NCI-H2171 treated with DMSO at 0.1 percent for 48 hours (cell line): ENCODE measurements at places on chromosomes 12 and 14.

DNA sequence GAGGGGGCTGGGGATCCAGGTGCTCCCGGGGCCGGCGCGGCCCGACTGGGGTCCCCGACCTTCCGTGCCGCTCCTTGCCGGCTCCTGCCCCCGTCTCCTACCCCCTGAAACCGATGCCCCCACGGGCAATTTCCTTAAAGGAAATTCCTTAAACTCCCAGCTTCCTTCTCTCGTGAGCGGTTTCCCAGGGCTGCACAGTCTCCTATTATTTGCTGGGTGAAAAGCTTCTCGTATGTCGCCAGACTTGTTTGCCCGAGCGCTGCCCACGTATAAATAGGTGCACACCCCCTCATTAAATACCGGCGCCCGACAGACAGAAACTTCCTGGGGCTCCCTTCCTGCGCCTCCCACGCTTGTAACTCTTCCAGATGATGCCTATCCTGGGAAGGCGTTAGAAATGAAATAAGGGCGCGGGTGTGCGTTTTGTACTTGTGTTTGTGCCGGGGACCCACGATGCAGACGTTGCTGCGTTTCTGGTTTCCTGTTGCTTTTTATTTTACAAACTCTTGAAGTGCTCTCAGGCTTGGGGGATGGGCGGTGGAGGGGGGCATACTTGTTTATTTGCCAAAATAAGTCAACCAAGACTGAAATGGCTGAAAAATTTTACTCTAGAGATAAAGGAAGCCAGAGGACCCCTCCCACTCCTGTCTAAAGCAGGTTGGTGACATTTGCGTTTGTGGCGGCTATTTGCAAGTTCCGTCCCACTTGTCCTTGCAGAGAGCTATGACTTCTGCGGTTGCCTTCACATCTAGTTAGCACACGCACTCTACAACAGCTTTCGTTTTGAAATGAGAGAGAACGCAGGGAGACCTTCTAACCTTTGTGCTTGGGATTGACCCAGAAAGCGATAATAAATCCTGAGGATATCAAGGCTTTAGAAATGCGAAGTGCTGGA, 1.0 kb downstream of the HIP1R start:
- peak; percentile 30 for DNase-seq

GRCh38 chr12:111905502-111905901, 63.5 kb downstream of the MAPKAPK5 start:
- DNase-seq, result no peak

DNA sequence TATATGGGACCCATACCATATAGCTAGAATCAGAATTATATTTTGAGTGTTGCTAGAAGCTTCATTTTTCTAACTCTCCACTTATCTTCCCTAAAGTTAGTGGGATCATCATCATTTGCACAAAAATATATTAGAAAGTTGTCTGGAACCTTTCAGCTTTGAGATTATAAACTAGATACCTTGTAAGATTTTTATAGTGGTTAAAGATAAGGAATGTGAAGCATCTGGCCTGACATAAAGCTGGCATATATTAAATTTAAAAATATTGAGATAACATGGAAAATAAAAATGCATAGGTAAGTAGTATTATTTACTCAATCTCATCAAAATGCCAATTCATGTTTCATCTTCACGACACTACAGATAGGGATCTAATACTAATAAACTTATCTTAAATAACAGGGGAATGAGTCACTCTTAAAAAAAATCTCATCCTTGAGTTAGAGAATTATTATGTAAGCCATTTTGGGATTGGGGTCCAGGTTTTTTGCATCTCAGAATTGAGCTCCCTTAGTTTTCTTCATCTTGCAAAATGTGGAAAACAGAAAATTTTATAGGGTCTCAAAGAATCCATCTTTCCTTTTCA, 318.5 kb downstream of the KCNC2 start:
- DNase-seq, result no peak

DNA sequence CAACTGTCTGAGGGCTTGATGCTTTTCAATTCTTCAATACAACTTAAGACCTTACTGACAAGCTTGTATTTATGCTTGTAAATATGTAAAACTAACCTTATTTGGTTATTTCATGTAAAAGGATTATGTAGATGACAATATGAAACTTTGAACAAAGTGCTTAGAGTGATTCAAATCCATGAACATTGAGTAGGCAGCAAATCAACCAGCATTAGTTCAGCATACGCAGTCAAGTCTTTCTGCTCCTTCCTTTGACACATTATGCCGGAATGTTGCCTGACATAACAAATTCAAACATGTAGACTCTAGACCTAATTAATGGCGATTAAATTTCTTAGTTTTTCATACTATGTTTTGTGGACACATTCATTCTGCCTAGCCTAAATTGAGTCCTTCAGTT, 105.2 kb downstream of the FGD4 start:
- no peak for DNase-seq

- no peak for DNase-seq
Measured at GRCh38 chr12:98543701-98544100, 28.3 kb downstream of the TMPO start.

DNA sequence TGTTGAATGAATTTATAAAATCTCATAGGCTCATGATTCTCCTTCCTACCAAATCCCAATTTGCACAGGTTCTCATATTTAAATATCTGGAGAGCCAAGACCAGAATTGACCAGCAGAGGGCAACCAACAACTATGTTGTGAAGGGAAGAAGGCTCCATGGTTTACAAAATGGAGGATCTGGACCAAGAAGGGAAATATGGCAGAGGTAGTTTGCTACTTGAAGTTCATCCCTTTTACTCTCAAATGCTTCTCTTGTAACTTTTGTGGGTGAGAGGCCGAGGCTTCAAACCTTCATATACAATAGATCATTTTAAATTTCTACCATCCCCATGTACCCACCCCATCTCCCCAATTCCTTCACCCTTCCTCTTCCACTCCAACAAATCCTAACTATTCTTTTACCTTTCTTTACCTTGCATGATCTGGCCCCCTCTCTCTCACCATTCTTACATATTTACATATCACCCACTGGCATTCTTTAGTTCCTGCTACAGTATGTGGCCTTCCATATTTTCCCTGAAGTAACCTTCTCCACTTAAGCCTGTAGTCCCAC, 3.8 kb upstream of the SMARCC2 start:
- DNase-seq, result peak; percentile 85

- DNase-seq, result no peak
Measured at GRCh38 chr12:49707812-49708147, 575 bp upstream of the FMNL3 start.

DNA sequence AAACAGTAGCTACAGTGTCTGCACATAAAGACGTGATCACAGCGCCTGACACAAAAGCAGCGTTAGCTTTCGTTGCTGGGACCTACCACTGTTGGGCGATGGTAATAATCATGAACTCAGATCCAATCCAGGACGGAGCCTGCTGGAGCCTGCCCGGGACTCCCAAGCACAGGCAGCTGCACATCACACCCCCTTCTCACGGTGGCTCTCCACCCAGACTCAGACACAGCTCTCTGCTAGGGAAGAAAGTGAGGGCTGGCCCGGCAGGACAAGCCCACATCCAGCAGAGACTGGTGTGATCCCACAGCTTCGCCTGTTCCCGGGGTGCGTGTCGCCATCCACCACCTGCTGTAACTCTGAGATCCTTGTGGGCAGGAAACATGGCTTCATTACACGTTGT, 49.9 kb upstream of the FOXN3 start:
- no peak for DNase-seq

- peak; percentile 28 for DNase-seq
Measured at GRCh38 chr14:61611880-61612630, 83.3 kb upstream of the HIF1A start.

GRCh38 chr14:57833323-57833722, 32.6 kb downstream of the SLC35F4 start:
- peak; percentile 7 for DNase-seq

GRCh38 chr14:64476438-64476837, 11.1 kb downstream of the AKAP5 start:
- DNase-seq, result no peak

GRCh38 chr12:52839436-52840105, 5.5 kb upstream of the KRT79 start:
- no peak for DNase-seq

DNA sequence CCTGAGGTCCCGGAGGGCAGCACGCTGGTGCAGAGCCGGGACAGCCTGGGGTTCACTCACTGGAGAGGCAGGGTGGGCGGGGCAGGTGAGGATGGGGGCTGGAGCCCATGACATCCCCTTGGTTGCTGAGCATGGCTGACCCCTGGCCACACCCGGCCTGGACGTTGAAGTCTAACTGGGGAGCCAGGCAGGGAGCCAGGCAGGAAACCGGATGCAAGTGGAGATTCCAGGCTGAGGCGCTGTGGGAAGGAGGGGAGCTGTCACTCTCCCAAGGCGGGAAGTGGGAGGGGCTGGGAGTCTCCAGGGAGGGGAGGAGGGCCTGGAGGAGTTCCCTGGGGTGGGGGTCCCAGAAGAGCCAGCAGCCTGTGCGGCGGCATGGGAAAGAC, 7.7 kb upstream of the INF2 start:
- peak; percentile 18 for DNase-seq

- DNase-seq, result no peak
Measured at GRCh38 chr14:90660865-90661570, 155.2 kb downstream of the TTC7B start.

GRCh38 chr14:65850429-65851135, 438.1 kb downstream of the FUT8 start:
- peak; percentile 97 for DNase-seq

- DNase-seq, result no peak
Measured at GRCh38 chr12:122020795-122021192, 890 bp upstream of the BCL7A start.

- DNase-seq, result no peak
Measured at GRCh38 chr12:125136702-125137101, 71.5 kb downstream of the AACS start.

GRCh38 chr14:64501411-64502171, 2.0 kb downstream of the ZBTB25 start:
- no peak for DNase-seq

DNA sequence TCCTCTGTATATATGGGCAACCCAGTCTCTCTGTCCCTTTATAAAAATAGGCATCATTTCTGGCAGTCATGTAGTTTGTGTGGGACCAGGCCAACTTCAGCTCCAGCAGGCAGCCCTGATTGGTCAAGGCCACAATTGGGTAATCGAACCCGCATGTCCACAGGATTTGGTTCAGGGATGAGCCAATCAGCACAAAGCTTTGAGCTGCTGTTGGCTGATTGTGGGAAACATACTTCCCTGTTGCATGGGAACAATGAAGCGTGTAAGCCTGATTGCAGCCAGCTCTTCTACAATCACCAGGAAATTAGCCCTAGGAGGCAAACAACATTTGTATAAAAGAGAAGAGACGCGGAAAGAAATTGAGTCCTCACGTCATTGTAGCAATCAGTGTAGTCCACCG, 328.6 kb downstream of the PCNX1 start:
- DNase-seq, result no peak

GRCh38 chr12:105433804-105434203, 103.3 kb downstream of the C12orf75 start:
- no peak for DNase-seq

DNA sequence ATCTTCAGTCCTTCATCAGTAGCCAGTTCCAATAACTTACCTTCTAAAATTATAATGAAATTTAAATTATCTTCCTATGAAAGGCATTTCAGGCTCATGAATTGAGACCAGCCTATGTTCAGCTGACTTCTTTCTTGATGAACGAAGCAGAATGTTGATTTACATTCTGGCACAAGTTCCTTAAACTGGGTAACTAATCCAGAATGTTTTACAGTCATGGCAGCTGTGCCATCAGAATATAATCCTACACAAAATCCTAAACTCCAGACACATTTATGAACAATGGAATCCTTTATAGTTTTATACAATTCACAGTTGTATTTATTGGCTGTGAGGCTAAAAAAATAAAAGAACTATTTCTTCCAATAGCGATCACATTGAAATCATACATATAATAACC, 97.3 kb upstream of the CPM start:
- no peak for DNase-seq

GRCh38 chr12:51911307-51911706, 4.0 kb downstream of the ACVRL1 start:
- no peak for DNase-seq

GRCh38 chr12:108214486-108214885, 85.4 kb downstream of the WSCD2 start:
- no peak for DNase-seq

DNA sequence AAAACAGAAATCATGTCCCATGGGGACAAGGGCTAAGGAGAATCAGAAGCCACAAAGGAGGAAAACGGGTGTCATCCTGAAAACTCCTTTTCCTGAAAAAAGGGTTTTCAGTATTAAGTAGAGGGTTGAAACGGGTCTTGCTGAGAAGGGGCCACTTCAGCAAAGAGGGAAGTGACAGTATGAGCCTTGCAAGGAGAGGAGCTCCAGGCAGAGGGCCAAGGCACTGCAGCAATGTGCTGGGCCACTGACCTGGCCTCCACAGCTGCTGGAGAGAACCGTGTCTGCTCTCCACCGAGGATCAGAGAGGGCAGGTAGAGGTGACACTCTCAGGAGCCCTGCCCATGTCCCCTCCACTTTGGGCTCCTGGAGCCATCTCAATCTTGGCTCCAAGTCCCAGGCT, 103.3 kb downstream of the NCOR2 start:
- DNase-seq, result no peak

DNA sequence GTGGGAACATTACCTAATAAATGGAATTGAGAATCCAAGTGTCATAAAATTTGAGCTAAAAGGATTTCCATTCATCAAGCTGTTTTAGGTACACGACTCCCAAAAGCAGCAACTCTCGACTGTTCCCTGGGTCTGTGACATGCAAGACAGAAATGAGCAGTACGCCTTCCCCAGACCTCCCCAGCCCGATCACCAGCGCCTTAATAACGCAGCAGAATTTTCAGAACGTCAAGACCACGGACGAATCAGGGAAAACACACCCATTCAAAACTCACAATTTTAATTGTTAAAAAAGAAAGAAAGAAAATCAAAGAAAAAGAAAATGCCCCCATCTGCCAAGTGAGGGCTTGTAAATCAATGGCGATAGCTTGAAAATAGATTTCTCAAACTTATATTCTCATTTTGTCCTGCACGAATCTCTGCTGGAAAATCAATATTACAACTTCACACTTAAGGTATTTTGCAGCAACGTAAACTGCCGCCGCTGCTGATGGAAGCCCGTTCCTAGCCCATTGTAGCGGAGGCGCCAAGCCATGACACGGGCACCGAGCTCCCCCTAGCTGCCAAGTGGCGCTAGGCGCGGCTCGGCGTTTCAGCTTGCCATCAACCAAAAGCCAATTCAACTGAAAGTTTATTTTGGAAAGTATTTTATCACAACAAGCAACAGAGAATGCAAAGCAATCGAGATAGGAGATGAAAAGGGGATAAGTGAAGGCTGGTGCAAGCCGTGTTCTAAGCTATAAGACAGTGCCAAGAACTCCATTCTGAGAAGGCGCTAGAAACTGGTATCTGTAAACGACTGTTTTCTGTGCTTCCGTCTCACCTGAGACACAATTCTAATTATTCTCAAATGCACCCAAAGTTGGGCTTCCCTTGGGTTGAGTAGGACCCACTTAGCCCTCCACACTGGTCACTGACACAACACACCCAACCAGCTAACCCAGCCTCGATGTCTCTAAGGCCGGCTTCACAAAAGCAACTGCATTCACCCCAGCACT, 5.5 kb downstream of the BCL11B start:
- peak; percentile 81 for DNase-seq

- DNase-seq, result no peak
Measured at GRCh38 chr12:65742018-65743010, 82.0 kb upstream of the HMGA2 start.

- DNase-seq, result no peak
Measured at GRCh38 chr12:104805186-104805585, 152.9 kb downstream of the SLC41A2 start.
